ENCODE measurements at places on chromosomes 4 and X.
A peak's percentile ranks its signal among the peaks of the same experiment; 100 is the strongest.

GRCh38 chr4:85125688-85126087, 159.2 kb upstream of the WDFY3 start:
- no peak for DNase-seq

- DNase-seq, result no peak
Observed at GRCh38 chrX:10158279-10159144, 1.7 kb downstream of the CLCN4 start.

DNA sequence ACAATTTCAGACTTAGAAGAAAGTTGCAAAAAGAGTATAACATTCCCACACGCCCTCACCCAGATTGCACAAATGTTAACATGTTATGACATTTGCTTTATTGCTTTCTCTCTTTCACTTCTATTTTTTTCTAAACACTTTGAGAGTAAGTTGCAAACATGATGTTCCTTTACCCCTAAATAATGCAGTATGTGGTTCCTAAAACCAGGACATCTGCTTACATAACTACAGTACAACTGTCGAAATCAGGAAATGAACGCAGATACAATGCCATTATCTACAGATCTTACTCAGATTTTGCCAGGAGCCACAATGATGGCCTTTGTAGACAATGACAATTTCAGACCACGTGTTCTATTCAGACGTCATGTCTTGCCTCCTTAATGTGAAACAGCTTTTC, 22.4 kb downstream of the SH3TC1 start:
- no peak for DNase-seq

GRCh38 chr4:72076562-72076961, 44.8 kb downstream of the NPFFR2 start:
- DNase-seq, result no peak

GRCh38 chr4:81214881-81215868, at the start of gene PRKG2:
PRKG2 (minus strand) TSS chr4:81215222; CDS start chr4:81205047, 10,175 bp downstream.
- no peak for DNase-seq

GRCh38 chrX:153722704-153723350, 1.4 kb downstream of the BCAP31 start:
- peak; percentile 13 for DNase-seq

DNA sequence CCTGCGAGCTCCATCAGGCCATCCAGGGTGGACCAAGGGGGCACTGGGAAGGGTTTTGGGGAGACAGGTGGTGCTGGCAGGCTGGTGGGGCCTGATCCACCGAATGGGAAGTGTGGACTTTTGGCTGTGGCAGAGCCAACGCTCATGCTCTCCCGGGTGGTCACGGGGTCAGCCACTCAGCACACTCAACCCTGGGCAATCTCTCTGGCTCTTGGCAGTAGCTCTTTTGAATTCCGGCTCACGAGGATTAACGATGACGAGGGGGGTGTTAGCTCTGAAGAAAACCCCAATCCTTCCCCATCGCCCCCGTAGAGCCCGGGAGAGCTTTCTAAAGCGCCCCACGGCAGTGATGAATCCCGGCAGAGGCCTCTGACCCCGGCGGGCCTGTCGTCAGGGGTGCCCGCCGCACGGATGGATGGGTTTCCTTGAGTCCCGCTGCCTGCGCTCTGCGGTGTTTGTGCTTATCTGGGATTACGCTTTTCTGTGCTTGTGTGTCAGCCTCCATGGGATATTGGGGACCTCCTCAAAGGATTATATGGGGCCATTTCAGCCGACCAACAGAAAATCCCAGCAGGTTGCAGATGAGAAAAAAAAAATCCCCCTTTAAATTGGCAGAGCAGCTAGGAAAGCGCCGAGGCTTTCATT, 156.8 kb upstream of the PSAPL1 start:
- DNase-seq, result no peak

DNA sequence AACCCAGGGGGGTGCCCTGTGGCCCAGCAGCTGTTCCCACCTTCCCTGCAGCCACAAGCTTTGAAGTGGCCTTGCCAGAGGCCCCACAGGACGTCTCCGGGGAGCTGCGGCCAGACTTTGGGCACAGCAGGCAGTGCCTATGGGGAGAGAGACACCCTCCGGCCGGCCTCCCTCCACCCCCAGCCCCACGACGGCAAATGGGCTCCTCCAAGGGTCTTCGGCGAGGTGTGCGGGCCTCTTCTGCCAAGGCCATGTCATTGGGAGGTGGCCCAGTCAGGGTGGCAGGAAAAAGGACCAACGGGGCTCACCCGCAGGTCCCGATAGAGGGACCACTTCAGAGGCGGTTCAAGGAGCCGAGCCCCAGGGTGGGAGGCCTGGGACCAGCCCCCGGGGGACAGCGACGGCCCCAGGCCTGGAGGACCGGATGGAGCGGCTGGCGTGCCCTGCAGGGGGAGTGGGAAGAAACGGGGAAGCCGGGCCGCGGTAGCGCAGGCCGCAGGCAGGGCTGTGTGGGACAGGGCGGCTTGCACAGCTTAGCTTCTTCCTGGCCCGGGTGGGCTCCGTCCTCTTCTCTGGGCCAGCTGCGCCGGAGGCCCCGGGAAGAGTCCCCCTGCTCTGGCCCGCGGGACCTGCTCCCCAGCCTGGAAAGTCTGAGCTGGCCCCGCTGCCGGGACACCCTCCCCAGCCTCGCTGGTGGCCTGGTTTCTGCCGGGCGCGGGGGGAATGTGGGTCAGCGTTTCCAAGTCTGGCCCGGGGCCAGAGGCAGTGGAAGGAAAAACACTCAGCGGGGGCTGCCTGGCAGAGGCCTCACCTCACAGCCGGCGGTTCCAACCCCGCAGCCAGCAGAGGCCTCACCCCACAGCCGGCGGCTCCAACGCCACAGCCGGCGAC, 21.9 kb upstream of the SPON2 start:
- DNase-seq, result no peak

- no peak for DNase-seq
Observed at GRCh38 chrX:40950546-40950945, 134.7 kb upstream of the USP9X start.

- no peak for DNase-seq
Observed at GRCh38 chrX:46953597-46953996, 41.4 kb downstream of the JADE3 start.

DNA sequence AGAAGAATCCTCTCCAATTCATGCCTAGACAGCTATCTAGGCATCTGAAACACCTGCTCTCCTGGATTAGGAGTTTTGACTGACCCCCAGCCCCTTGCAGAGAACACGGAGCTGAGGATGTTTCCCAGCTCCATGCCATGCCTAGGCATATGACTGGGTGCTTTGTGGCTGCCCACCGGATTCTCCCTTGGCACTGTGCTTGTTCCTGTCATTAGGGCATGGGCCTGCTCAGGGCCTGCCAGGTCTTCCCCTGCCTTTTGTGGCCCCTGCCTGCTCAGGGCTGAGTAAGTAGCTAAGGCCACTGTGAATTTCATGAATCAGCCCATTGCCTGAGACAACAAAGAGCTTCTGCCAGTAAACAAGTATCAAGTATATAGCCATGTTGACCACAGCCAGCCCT, 867.4 kb downstream of the TECRL start:
- DNase-seq, result no peak

- DNase-seq, result no peak
Observed at GRCh38 chr4:28378109-28378830, 1517.6 kb downstream of the STIM2 start.

DNA sequence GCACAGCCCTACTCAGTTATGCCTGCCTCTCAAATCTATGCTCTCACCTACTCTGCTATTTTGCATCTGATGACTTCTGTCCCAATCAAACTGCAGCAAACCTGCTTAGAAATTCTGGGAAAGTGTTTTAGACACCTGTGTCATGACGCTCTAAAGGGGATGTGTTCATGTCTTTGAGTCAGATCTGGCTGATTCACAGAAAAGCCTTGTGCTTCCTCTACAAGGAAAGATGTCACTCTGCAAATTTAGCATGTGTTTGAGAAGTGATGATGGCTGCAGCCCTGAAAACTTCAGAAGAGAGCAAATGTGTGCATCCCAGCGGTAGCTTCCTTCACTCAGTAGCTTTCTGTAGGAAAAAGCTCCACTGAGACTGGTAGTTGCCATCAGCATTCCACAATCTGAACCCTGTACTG, 235.4 kb downstream of the MGST2 start:
- no peak for DNase-seq

- DNase-seq, result no peak
Observed at GRCh38 chr4:18007625-18008024, 13.9 kb downstream of the LCORL start.

DNA sequence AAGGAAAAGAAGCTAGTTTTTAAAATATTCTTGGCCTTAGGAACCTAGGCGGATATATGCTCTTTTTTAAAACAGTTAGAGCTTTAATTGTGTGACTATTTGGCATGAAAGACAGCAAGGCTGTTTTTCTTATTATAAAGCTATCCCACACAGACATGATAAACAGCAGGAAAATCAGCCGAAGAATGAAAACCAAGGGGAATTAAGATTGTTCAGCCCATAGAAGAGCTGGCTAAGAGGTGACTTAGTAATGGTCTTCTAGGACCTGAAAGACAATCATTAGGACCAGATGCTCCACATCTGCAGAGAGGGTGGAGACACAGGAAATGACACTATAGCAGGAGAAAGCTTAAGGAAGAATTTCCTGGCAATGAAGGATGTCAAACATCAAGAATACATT, 171.4 kb upstream of the NRK start:
- no peak for DNase-seq

- DNase-seq, result no peak
Observed at GRCh38 chr4:151992332-151993154, 231.7 kb upstream of the GATB start.

All from prostate gland (tissue), 2 donors.